SIG-M5 (cell line): ENCODE measurements at places on chromosomes 1 and 21.

- no peak for DNase-seq
Observed at GRCh38 chr1:9589144-9589718, 520 bp downstream of the TMEM201 start.

GRCh38 chr1:67632356-67632755, 52.6 kb upstream of the GADD45A start:
- DNase-seq: no peak

DNA sequence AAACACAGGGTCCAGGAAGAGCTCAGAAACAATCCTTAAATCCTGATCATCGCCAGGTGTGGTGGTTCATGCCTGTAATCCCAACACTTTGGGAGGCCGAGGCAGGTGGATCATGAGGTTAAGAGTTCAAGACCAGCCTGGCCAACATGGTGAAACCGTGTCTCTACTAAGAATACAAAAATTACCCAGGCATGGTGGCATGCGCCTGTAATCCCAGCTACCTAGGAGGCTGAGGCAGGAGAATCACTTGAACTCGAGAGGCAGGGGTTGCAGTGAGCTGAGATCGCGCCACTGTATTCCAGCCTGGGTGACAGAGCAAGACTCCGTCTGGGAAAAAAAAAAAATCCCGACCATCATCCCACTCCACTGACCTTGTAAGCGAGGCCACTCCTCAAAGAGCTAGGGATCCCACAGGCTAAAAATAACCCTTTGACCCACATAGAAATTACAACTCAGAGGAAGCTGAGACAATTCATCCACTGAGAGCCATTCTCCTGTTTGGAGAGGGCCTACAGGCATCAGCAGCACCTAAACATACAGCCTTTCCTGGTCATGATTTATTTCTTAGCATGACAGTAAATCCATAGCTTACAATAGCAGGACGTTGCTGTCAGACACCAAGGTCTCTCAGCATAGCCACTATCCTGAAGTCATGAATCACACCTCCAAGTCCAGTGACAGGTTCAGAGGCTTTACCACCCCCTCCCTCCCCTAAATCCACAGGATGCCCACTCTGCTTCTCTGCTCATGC, 66.7 kb downstream of the TGFBR3 start:
- no peak for DNase-seq

DNA sequence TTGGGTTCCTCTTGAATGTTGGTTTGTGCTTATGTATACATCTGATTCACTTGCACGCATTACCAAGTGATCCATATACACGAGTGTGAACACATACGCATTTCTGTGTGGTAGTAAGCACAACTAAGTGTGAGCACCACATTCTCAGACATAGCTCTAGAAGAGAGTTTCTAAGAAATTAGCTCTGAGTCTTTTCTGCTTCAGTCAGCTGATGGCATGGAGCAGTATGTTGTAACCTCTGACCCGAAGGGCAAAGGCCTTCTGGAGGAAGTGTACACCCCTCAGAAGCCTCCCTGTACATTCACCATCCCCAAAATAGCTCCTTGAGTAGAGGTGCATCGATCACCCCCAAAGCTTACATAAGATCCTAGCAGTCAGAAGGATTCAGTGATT, 183.7 kb downstream of the KIF26B start:
- DNase-seq: no peak

GRCh38 chr1:208111646-208112190, 132.5 kb downstream of the PLXNA2 start:
- DNase-seq: no peak

GRCh38 chr1:33439662-33440061, 8.8 kb upstream of the PHC2 start:
- DNase-seq: no peak

- DNase-seq: no peak
Observed at GRCh38 chr21:38619992-38620479, 121.8 kb upstream of the ERG start.

DNA sequence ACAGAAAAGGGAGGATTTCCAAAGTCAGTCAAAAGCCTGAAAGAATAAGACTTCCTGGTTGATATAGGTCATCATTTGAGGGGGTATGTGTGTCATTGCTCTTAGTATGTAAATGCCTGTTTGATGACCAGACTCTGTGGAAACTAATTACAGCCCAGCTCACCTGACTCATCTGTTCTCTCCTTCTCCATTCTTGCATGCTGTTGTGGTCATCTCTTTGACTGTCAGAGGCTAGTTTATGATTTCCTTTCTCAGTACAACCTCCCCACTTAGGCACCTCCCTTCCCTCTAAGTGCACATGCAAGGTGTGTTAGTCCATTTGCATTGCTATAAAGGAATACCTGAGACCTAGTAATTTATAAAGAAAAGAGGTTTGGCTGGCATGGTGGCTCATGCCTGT, 2.4 kb upstream of the C1orf116 start:
- DNase-seq: no peak

DNA sequence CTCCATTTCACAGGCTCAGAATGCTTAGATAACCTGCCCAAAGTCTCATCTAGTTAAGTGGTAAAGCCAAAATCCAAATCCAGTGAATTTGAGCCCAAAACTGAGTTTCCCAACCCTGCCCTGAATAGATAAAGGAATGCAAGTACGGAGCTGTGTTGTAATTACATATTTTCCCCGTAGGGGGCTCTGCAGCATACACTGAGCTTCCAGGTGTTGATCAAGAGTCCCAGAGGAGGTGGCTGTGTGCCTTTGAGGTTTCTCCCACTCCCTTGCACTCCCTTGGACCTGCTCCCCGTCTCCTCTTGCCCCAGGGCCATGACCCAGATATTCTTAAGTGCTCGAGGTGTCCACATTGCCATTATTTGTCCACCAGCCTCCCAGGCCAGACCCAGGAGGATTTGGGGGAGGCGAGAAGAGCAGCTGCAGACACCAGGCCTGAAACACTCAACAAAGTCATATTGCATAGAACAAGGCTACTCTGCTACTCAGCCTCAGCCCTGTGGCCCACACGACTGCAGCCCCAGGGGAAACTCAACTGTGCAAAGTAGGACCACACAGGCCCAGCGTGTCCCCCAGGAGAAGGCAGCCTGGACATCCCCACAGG, 18.4 kb upstream of the LY9 start:
- no peak for DNase-seq

DNA sequence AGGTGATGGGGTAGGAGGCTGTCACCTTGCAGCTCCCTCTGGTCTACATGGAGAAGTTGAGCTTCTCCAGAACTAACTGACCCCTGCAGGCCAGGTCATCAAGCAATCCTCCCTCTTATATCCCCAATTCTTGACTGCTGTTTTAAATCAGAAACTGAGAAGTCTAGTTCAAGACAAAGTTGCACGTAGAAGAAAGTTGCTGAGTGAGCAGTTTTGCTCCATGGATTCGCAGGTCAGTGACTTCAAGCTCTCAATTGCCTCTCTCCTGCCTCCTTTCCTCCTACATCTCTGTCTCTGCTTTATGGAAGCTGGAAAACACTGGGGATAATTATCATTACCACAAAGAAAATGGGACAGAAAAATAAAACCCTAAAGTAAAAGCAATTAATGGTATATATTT, 32.8 kb upstream of the GBP5 start:
- DNase-seq: no peak

DNA sequence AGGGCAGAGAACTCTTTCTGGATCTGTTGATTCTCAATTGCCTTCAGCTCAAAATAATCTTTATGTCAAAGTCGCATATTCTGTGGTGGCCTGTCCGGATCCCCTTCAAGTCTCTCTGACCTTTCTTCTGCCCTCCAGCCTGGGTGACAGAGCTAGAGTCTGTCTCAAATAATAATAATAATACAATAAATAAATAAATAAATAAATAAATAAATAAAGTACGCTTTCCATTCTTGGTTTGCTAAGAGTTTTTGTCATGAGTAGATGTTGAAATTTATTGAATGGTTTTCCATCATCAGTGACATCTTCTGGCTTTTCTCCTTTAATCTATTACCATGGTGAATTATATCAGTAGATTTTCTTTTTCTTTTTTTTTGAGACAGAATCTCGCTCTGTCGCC, 30.7 kb downstream of the ERRFI1 start:
- DNase-seq: no peak

DNA sequence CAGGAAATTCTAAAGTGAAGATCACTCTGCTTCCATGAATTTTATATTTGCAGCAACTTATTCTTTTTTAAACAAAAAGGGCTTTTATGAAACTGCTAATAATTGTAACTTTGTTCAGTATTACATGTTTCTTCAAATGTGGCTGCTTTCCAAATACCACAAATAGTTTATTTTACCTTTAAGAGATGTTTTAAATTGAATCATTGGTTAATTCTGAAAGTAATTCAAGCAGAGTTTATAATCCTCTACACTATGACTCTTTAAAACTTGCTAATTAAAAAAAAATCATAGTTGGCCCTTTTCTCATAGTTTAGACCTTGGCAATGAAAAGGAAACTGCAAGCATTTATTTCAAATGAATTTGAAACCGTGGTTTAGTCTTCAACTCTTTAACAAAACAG, 59.6 kb downstream of the SDCCAG8 start:
- DNase-seq: no peak

DNA sequence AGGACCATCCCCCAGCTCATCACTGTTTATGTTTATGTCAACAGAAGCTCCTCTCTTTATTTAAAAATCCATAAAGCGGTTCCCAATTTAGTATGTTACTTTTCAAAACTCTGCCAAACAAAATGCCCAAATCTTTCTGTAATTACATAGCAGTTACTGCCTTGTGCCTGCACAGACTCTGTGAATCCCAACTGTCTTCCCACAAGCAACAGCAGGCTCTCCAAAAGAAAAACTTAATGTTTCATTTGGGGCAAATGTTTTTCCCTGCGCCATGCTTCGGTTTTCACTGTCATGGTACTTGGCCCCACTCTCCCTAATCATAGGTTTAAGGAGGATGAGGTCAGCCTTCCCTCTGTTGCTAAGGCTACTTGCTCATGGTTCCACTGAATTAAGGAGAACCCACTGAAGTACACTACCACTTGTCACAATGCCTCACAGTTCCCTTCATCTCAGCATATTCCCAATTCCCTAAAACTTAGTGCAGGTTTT, 4.6 kb downstream of the COLGALT2 start:
- DNase-seq: no peak

DNA sequence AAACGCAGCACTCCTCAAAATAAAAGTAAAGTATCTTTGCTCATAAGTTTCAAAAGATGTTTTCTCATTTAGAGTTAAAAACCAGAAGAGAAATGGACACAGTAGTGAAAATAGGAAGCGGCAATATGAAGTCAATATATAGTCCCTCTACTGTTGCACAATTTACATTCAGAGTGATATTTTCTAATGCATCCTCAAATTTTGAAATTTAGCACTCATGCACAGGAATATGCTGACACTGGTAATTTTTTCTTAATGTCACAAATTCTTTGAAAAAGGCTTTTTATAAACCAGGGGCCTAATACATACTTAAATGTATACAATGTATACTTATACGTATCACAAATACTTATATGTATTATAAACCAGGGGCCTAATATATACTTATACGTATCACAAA, 19.5 kb downstream of the ST7L start:
- no peak for DNase-seq

DNA sequence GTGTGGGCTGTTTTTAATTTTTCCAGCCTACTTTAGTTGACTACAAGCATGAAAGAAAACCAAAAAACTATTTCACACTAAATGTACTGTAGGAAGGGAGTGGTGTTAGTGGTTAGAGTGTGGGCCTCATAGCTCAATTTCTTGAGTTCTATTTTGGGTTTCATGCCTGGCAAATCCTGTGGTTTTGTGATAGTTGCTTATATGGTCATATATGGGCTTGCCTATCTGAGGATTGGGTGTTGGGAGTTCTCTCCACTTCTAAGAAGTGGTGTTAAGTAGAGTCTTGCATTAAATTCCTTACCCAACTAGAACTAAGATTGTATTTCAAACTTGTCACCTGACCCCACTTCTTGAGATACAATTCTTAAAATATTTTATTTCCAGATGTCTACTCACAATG, 37.8 kb upstream of the COL11A1 start:
- DNase-seq: no peak

DNA sequence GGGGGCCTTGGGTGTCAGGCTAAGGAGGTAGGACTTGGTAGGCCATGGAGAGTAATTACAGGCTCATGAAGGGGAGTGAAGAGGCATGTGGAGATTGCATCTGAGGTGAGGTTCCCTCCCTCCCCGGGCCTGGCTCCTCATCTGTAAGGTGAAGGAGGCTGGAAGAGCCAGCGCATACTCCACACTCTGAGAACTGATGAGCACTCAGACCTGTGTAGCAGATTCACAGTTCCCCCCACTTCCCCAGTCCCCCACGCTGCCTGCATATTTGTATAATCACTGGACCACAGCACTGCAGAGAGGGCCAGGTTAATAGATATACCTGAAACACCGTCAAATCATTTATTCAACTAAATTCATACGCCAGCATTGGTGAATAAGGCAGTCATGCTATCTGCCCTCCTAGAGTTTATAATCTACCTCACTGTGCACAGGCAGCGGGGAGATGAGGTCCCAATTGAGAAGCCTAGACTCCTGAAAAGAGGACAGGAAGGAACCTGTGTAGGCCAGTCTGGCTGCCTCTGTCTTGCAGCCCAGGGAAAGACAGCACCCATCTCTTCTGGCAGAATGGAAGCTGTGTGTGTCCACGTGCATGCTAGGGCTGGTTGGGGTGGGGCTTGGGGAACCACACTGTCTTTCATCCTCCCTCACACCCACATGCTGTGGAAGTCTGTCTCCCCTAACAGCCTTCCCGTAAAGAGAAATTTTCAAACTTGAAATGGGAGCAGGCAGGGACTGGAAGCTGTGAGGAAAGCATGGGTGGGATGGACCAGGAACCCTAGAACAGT, 110.6 kb upstream of the ATP1A1 start:
- DNase-seq: no peak

DNA sequence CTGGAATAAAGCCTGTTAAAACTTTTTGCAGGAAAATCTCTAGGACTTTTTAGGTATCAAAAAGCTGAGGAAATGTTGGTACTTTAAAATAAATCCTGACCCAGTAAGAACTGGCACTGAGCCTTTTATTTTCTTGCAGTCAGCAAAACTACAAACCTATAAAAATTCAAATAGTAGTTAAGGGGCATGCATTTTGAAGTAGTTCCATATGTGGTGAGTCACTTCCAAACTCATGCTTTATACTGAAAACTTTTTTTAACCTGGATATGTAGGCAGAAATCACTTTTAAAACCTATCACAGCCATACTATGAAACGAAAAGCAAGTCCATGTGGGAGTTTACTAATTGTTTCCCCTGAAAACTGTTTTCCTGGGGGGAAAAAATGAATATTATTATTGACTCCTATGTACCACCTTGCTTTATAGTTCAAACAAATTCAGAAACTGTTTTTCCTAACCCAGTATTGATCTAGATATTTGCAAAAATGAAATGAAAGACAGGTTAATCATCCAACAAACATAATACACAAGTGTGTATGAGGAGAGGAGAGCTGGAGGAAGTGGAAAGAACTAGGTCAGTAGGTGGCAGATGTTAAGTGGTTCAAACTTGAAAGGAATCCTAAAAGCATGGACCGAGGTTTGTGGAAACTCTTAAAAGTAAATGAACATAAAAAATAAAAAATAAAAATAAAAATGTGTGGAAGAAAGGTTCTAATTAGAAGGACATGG, 30.5 kb downstream of the NRIP1 start:
- no peak for DNase-seq
